ENCODE measurements at places on chromosomes 3 and 15. TPM values are rescaled to one million over a fixed set of nuclear protein-coding genes. Genes with fewer than 3 reads are reported as not detected.

DNA sequence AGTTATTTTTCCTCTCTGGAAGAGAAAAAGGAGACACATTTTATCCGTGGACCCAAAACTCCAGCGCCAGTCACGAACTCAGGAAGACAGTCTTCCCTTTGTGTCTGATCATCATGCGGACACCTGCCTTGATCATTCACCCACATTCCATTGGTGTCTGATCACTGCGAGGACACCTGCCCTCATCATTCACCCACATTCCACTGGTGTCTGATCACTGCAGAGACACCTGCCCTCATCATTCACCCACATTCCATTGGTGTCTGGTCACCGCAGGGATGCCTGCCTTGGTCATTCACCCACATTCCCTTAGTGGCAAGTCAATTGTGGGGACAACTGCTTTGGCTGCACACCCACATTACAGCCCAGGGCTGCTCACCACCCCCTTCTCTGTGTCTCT is 148.9 kb downstream of the ROBO1 start:
- no peak for DNase-seq

DNA sequence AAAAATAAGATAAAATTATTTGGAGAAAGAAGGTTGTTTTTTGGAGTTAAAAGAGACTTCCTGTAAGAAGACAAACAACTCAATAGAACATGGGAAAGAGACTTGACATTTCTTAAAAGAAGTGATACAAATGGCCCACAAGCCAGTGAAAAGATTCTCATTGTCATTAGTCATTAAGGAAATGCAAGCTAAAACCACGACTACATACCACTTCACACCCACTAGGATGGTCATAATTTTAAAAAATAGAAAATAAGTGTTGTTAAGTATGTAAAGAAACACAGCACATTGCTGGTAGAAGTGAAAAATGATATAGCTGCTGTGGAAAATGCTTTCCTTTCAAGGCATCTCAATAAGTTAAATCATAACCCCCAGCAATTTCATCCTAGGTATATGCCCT is 44.4 kb upstream of the GK5 start:
- no peak for DNase-seq

GRCh38 chr3:155744010-155744625 is 753 bp downstream of the PLCH1 start:
- peak; percentile 46 for DNase-seq

GRCh38 chr15:59258317-59258716 is 51.7 kb downstream of the LDHAL6B start:
- DNase-seq: no peak

DNA sequence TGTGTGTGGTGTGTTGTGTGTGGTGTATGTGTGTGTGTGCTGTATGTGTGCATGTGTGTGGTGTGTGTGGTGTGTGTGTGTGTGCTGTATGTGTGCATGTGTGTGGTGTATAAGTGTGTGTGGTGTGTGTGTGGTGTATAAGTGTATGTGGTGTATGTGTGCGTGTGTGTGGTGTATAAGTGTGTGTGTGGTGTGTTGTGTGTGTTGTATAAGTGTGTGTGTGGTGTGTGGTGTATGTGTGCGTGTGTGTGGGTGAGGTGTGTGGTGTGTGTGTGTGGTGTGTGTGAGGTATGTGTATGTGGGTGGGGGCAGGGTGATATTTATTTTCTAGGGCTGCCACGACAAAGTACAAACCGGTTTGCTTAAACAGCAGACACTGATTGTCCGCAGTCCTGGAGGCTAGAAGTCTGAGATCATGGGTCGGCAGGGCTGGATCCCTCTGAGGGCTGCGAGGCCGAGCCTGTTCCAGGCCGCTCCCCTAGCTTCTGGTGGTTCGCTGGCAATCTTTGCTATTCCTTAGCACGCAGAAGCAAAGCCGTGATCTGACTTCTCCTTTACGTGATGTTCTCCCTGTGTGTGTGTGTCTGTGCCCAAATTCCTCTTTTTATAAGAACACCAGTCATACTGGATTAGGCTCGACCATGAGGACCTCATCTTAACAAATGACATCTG is 160.2 kb downstream of the XXYLT1 start:
- DNase-seq: peak; percentile 89

DNA sequence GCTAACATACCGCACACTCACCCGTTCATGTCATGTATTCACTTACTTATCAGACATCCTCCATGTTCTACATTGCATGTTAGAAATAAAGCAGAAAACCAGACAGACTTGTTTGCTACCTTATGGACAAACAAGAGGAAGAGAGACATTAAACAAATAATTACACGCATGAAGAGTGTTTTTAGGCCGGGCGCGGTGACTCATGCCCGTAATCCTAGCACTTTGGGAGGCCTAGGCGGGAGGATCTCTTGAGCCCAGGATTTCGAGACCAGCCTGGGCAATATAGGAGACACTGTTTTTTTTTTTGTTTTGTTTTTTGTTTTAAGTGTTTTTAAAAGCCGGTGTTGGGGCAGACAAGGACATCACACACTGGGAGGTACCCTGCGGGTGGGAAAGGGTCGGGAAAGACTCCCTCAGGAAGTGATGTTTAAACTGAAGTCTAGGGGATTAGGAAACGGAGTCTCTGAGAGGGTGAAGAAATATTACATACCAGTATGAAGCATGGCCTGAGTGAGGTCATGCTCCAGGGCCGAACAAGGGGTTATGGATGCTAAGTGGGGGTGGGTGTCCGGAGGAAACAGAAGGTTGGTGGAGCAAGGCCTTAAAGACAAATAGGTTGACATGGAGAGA is 2.1 kb upstream of the USP3 start:
- DNase-seq: no peak

DNA sequence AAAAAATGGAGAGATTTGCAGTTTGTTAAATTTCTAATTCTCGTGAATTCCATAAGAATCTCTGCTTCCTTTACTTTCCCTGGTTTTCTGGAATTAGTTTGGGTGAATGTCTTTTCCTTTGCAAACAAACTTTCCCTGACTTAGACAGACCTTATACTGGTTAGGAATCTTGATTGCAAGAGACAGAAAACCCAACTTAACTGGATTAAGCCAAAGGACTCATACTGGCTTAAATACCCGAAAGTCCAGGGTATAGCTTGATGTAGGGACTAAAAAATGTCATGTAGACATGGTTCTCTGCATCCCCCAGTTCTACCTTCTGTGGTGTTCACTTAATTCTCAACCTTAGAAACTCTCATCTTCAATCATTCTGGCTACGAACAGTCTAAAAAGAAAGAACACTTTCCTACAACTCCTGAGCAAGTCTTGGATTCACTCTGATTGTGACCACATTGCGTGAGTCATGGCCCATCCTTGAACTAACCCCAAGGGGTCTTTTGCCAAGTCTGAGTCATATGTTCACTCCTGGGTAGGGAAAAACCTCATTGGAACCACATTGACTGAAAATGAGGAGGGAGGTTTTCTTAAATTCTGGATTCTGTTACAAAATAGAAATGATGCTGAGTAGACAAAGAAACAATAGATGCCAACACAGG is 136.0 kb upstream of the DAZL start:
- no peak for DNase-seq

DNA sequence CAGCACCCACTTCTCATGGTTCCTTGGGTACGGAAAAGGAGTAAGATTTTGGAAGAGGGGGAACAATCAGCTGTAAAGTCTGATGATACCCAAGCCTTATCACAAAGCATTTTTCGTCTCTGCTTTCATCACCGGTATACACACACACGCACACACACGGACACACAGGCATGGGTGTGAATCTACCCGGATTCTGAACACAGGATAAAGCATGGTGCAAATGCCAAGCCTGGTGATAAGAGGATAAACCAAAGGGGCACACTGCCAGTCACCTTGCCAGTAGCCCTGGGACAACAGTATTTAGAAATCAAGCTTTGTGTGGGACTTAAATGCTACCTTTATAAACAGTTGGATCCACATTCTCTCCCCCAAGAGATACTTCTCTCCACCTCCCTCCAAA is 22.2 kb downstream of the FAM174B start:
- DNase-seq: no peak

DNA sequence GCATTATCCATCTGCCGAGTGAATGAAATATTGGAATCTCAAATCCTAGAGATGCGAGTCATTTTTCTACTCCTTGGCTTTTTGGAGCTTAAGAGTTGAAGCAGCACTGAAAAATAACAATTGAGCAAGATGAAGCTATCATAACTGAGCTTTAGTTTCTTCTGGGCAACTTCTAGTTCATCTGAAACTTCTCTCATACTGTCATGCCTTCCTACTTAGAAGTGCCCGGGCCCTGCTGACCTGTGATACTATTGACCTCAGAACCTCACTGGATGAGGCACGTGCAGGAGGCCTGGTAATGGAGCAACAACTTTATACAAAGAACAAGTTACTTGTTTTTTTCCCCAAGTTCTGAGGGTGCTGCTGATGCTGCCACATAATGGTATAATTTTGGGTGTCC is 48.5 kb upstream of the P3H2 start:
- no peak for DNase-seq

DNA sequence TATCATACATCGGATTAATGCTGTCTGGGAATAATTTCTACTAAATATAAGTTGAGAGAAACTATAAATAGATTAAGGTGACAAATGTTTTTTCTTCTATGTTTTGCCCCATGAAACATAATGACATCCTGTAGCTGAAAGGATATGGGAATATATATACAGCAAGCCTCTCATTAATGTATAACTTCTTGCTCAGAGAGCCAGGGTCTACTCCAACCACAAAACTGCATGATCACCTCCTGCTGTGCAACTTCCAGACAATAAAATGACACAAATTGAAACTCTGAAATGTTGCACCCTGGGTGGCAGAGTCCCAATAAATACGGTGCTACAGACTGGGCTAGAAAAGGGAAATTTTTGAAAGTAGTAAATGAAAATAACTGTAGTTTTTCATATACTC is 571.9 kb upstream of the CBLB start:
- no peak for DNase-seq

DNA sequence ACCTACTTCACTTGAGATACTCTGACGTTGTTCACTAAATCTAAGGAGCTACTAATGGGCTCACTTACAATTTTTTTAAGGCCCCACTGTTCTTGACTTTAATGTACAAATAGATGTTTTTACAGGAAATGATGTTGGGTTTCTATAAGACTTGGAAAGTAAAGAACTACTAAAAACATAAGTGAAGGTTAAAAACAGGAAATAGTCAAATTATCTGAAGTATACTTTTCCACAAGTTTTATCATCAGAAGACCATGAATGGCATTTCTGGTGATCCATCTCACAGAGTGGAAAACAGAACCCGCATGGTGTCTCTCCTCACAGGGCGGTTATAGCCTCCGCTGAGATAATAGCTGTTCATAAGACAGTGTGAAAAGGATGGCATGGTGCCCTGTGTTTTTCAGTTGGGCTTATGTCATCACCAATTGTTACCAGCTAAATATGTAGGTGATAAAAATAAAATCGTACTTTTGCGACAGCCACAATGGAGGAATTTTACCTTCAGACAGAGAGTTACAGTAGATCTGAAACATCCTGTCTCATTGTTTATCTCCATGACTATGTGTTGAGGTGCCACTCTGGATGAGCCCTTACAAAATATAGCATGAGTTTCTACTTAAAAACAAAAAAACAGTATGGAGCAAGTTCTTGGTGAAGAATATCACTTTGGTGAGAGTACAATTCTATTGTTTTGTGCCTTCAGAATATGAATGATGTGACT is 462.4 kb downstream of the RAP2B start:
- DNase-seq: no peak

The DPPA4 gene
- polyA plus RNA-seq: 1.8 TPM

The SKOR1 gene
- polyA plus RNA-seq: 0.32 TPM

The USP50 gene
- polyA plus RNA-seq: 0.20 TPM

The MORC1 gene
- polyA plus RNA-seq: not detected

The CHRFAM7A gene
- 1.2 TPM for polyA plus RNA-seq

The TIPIN gene
- 12.5 TPM for polyA plus RNA-seq

The XYLB gene
- polyA plus RNA-seq: 3.1 TPM

The ZNF662 gene
- polyA plus RNA-seq: 19.8 TPM

The AADACL2 gene
- not detected for polyA plus RNA-seq

The PPARG gene
- polyA plus RNA-seq: 3.2 TPM

The PLCL2 gene
- polyA plus RNA-seq: 11.4 TPM

The SLC6A6 gene
- 2.6 TPM for polyA plus RNA-seq
